ENCODE measurements at places on chromosomes 4 and X.

GRCh38 chr4:55297346-55297745 is 48.7 kb upstream of the SRD5A3 start:
- peak; percentile 2 for DNase-seq

GRCh38 chr4:154465085-154465484 is 26.5 kb downstream of the DCHS2 start:
- DNase-seq: no peak

DNA sequence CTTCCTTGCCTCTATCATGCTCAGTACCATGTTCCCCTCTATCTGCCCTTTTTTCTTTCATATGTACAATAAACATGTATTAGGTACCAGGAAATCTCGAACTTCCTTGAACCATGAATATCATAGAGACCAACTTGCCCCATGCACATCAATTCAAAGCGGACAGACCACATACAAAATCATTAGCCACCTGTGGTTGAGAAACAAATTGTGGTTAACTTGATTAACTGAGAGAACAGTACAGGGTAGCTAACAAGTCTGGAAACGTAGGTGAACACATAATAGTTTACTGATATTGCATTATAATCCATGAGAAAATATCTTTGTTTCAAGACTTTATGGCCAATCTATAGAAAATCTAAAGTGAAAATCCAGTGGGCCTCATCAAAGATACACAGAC is 8.2 kb downstream of the CASP3 start:
- DNase-seq: no peak

GRCh38 chr4:176443117-176443516 is 123.4 kb downstream of the SPCS3 start:
- DNase-seq: no peak

DNA sequence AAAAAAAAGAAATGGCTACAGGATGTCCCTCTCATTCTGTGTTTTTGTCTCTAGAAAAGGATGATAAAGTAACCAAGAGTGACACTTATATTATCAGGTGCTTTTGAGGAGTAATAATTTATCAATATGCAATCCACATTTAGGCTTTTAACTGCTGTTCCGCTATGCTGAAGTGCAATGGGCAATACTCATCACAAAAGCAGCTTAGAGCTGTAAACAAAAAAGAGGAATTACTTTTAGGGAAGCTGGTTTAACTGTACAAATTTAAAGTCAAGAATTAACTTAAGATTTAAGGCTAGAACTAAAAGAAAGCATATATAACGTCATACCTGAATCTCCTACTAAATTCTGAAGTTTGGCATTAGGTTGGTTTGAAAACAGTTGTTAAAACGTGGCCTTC is 93.5 kb upstream of the DDX3X start:
- DNase-seq: no peak

DNA sequence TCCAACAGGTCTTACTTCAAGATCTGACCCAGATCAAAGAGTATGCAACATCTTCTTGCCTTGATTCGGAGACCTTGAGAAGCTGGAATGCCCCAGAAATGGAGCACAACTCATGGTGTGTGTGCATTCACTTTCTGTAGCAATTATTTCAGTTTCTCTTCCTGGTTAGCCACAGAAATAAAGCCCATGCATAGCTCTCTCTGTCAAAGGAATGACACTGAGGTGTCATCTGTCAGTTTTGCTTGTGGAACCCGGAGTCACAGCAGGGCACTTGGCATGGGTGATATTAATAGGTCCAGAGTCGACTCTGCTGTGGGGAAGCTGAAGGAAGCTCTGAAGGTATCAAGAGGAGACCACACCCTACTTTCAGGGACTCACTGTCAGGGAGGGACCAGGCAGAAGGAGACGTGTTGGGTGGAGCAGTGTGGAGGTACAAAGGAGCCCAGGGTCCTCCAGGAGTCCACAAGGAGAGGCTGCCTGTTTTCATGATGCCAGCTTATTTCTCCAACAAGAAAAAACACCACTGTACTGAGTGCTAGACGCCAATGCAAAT is 10.7 kb downstream of the CLNK start:
- DNase-seq: no peak

GRCh38 chr4:77921701-77922100 is 59.1 kb downstream of the MRPL1 start:
- no peak for DNase-seq

GRCh38 chrX:102514536-102514935 is 2.0 kb downstream of the TMSB15A start:
- no peak for DNase-seq

Data from erythroblast (primary cell).